ENCODE measurements at places on chromosomes 16 and 17.

- no peak for DNase-seq
Measured at GRCh38 chr17:43784628-43785101, 4.4 kb downstream of the CFAP97D1 start.

- DNase-seq: no peak
Measured at GRCh38 chr17:56899403-56899802, 14.4 kb downstream of the TRIM25 start.

- DNase-seq: no peak
Measured at GRCh38 chr17:66221755-66222530, 7.3 kb downstream of the APOH start.

DNA sequence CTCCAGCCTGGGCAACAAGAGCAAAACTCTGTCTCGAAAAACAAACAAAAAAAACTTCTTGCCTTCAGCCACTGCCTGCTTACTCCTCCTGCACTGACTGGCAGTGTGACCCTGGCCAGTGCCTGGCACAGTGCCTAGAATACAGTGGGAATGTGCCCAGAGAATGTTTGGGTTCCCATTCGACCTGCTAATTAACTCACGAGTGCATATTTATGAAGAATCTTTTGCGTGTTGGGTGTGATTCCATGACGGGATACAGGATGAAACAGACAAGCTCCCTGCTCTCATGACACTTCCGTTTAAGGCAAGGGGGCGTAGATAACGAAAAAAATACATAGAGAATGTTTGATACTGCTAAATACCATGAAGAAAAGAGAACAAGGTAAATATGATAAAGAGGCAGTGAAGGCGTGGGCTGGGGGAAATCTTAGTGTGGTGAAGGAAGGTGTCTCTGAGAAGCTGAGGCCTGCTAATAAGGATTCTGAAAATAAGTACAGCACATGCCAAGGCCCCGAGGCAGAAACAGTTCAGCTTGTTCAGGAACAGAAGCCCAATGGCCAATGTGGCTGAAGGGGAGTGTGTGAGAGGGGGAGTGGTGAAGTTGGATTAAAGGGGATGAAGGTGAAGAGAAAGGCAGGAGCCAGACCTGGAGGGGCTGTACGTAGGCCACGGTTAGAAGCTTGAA, 4.3 kb downstream of the ABI3 start:
- DNase-seq: no peak

GRCh38 chr16:3745751-3746355, 28.5 kb upstream of the TRAP1 start:
- no peak for DNase-seq

DNA sequence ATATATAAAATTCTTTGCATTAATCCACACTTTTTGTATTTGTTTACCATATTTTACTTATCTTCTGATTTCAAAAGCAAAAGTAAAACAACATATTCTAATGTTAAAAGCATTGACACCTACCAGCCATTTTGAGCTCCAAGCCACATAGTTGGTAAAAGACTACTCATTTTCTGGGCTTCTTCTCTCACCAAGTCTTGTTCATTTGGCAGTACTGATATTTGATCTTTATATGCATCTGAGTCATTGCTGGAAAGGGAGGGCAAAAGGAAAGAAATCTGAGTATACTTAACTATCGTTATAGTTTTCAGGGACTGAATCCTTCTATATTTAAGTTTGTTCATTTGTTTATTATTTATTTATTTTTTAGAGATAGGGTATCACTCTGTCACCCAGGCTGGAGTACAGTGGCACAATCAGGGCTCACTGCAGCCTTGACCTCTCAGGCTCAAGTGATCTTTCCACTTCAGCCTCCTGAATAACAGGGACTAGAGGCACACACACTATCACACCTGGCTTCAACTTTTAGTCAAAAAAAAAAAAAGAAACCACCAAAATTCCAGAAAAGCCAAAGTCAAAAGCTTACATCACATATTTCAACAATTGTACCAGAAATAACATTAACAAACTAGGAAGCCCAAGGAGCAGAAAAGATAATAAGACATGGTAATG, 121.0 kb upstream of the TOB1 start:
- no peak for DNase-seq

DNA sequence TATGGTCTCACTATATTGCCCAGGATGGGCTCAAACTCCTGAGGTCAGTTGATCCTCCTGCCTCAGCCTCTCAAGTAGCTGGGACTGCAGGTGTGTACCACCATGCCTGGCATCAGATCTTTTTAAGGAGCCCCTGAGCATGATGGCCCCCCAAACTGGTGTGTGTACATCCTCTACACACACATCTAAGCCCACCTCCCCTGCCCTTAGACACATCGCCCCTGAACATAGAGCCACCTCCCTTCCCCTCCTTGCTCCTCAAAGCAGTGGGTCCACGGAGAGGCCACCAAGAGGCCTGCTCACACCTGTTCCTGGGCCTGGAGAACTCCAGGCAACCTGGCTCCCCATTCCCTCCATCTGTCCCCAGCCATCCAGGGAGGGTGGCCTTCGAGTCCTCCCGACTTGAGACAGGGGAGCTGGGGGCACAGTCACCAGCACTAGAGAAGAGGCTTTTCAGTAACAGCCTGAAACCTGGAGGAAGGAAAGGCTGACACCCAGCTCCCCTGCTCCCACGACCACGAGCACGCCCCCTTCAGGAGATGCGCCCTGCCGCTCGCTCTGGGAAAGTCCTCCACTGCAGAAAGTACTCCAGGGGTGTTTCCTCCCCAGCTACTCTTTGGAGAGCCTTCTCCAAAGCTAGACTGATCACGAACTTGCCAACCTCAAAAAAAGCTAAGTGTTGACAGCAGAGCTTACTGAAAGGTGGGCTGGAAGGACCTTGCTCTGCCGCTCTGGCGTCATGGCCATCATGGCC, 12.6 kb upstream of the PRR29 start:
- no peak for DNase-seq

- DNase-seq: no peak
Measured at GRCh38 chr17:13067629-13068303, 49.9 kb upstream of the ELAC2 start.

GRCh38 chr16:369866-370436, 387 bp downstream of the MRPL28 start:
- DNase-seq: no peak

- no peak for DNase-seq
Measured at GRCh38 chr17:42653179-42654124, 5.6 kb upstream of the TUBG2 start.

DNA sequence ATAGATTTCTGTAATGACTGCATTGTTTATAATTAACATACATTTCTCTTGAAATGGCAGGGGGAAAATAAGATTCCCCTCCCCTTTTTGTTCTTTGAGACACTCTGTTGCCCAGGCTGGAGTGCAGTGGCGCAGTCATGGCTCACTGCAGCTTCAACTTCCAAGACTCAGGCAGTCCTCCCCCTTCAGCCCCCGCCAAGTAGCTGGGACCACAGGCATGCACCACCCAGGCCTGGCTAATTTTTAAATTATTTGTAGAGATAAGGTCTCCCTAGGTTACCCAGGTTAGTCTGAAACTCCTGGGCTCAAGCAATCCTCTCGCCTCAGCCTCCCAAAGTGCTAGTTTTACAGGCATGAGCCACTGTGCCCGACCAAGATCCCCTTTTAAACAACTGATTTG, 67.7 kb downstream of the KATNIP start:
- no peak for DNase-seq

- DNase-seq: no peak
Measured at GRCh38 chr17:57776366-57776765, 31.3 kb upstream of the CCDC182 start.

All from effector CD4-positive, alpha-beta T cell (primary cell).